ENCODE measurements at places on chromosomes 11 and 22. TPM values are rescaled to one million over a fixed set of nuclear protein-coding genes. Genes with fewer than 3 reads are reported as not detected.

CADM1 gene
- total RNA-seq = 0.90 TPM

A4GALT gene
- total RNA-seq = not detected

GNAZ gene
- 2.0 TPM for total RNA-seq

YPEL1 gene
- total RNA-seq = 2.4 TPM

DGCR6 gene
- total RNA-seq = 1.5 TPM

All from CD8-positive, alpha-beta memory T cell (primary cell).